ENCODE measurements at places on chromosomes 5 and 9.

DNA sequence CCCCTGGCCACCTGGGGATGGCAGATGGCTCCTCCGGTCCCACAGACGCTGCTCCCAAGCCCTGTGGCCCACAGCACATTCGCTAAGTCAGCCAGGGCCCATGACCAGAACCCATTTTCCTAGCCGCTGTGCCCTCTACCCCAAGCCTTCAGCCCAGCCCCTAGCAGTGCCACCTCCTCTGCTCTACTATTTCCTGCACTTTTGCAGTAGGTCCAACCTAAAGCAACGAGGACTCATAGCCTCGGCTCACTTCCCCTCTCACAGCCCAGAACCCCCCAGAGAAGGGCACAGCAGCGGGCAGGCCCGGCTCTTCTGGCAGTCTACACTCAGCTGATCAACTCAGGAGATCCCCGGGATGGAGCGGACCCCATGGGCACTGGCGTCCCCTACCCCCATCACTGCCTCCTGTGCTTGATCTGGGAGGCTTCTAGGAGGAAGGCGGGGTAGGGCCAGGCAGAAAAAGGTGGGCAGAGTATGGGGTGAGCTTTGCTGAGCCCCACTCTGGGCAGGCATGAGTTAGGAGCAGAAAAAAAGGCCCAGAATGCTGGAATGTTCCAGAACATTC is 111.2 kb downstream of the ZNF354C start:
- no peak for DNase-seq

DNA sequence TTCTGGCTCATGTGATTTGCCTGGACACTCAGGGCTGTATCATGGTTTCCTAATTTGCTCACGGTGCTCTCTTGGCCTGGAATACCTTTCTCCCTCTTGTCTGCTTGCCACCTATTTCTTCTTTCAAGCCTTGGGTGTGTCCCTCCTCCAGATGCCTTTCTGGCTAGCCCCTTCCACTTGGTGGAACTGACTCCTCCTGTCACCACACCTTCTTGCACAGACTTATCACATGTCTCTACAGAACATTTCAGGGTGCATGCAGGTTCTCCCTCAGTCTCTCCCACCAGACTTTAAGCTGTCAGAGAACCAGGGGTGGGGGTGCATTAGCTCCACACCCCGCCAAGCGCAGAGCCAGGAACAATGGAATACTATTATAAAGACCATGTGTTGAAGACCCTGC is 1.9 kb downstream of the TBC1D2 start:
- DNase-seq: no peak

GRCh38 chr5:116032094-116032517 is at the start of gene ARL14EPL:
Gene ARL14EPL (plus strand): TSS chr5:116032472. CDS start chr5:116051466, 18,994 bp downstream.
- DNase-seq: peak; percentile 33

- no peak for DNase-seq
Measured at GRCh38 chr5:176658817-176659511, 11.7 kb downstream of the TSPAN17 start.

DNA sequence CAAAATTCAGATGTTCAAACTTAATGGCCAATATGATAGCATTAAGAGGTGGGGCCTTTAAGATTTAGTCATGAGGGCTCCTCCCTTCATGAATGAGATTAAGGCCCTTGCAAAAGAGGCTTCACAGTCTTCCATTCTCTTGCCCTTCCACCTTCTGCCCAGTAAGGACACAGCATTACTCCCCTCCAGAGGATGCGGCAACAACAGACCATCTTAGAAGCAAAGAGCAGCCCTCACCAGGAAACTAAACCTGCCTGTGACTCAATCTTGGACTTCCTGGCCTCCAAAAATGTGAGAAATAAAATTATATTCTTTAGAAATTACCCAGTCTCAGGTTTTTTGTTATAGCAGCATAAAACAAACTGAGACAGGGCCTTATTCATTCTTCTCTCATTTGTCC is 8.2 kb downstream of the AP3B1 start:
- DNase-seq: no peak

- peak; percentile 96 for DNase-seq
Measured at GRCh38 chr5:5494489-5495402, 72.3 kb downstream of the ICE1 start.

GRCh38 chr5:150080696-150081435 is 5.5 kb downstream of the CSF1R start:
- DNase-seq: no peak

DNA sequence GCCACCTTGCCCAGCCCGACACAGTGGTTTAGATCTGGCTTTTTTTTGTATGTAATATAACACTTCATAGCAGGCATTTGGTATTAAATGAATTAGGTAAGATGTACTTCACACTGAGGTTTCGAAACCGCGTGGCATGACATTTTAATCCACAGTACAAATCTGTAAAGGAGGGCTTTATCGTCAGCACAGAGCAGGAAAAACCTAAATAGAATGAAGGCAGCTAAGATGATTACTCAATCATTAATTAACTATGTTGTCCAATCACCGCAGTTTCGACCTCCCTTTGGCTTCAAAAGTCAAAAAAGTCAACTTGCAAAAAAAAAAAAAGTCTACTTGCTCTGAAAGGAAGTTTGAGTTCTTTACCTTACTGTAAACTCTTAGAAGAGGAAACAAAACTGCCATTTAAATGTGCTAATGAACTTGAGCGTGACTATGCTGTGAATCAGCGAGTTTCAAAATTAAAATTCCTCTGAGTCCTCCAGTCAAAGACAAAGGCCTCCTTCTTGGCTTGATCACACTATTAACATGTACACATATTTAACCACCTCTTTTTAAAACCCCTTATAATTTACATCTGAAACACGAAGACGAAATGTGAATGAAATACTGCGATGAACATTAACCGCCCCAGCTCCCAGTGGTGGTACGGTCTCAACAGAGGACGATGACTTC is 698 bp upstream of the SEC24A start:
- peak; percentile 46 for DNase-seq

DNA sequence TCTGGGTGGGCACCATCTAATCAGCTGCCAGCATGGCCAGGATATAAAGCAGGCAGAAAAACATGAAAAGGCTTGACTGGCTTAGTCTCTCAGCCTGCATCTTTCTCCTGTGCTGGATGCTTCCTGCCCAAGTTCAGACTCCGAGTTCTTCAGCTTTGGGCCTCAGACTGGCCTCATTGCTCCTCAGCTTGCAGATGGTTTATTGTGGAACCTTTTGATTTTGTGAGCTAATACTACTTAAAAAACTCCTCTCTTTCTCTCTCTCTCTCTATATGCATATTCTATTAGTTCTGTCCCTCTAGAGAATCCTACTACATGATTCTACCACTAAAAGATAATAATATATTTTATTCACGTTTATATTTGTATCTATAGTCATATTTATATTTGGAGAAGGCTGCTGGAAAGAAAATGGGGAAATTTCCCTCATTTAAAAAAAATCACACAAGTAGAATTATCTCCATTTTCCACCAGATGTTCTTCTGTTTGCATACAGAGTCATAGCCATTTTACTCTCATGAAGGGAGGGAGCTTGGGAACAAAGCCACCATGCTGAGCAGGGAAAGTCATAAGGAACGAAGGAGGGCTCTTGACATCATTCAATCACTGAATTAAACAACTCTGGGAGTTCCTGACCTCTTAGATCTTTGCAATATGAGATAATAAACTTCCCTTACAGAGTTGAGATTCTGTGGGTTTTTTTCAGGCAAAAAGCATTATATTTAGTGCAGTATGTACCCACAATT is 1137.4 kb upstream of the CDH18 start:
- DNase-seq: no peak

- DNase-seq: no peak
Measured at GRCh38 chr9:121853617-121854395, 202.4 kb downstream of the DAB2IP start.

DNA sequence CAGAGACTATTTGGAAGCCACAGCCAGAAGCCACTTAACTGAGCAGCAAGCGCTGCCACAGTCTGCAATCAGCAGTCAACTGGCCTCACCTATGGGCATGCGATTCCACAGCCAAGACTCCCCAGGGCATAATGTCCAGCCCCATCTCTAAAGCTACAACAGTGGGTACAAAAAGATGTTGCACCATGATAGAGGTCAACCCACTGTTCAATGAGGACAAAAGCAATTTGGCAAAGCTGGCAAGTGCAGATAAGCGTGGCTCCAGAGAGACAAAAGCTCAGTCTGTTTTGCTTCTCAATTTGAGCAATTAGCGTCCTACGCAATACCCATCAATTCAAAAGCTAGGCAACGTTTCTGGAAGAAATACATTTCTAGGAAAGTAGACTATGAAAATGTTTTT is 3.2 kb downstream of the TAS2R1 start:
- no peak for DNase-seq

DNA sequence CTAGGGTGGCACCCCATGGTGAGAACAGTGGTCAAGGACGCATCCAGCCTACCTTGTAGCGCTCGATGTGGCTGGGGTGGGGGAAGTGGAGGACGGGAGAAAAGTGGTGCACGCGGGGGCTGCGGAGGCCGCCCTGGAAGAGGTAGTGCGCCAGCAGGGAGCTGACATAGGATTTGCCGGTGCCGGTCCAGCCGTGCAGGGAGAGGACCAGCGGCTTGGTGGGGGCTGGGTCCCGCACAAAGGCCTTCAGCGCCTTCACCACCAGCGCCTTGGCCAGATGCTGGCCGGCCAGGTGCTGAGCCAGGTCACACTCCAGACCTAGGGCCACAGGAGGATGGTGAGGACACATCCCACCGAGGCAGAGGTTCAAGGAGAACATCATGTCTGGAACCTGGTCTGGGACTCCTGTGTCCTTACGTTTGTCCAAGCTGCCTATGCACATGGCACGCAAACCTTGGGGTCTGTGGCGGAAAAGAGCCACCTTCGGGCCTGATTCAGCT is 797 bp downstream of the TOR2A start:
- DNase-seq: no peak
